ENCODE measurements at places on chromosomes 1 and 21. TPM values are rescaled to one million over a fixed set of nuclear protein-coding genes. Genes with fewer than 3 reads are reported as not detected.
A peak's percentile ranks its signal among the peaks of the same experiment; 100 is the strongest.

Gene ACTN2
- not detected for total RNA-seq

Gene KCNA10
- total RNA-seq: not detected

Gene CFH
- total RNA-seq: 1.4 TPM

Gene NUP210L
- total RNA-seq: 0.08 TPM

Gene GPR52
- 2.3 TPM for total RNA-seq

Gene TNFRSF9
- 1.3 TPM for total RNA-seq

Gene REG4
- 15.3 TPM for total RNA-seq

Gene APCS
- total RNA-seq: not detected

- H3K27ac ChIP-seq: peak overlapping the region; percentile 94
- H3K36me3 ChIP-seq: peaks cover 4% of the 10 kb centered on the region
- peaks cover 4% of the 10 kb centered on the region for H3K27me3 ChIP-seq
- peak; percentile 79 for DNase-seq
- peak overlapping the region; percentile 52 for H3K4me3 ChIP-seq
Measured at GRCh38 chr21:42463861-42464515, 32.0 kb downstream of the RSPH1 start.

GRCh38 chr1:162369571-162369970 lies 7.1 kb downstream of the SPATA46 start:
- H3K36me3 ChIP-seq: no peaks in the 10 kb centered on the region
- no peak overlapping the region for H3K27ac ChIP-seq

- peak overlapping the region; percentile 44 for H3K4me3 ChIP-seq
- H3K27me3 ChIP-seq: no peaks in the 10 kb centered on the region
- H3K4me1 ChIP-seq: peaks cover 56% of the 10 kb centered on the region
- DNase-seq: peak; percentile 52
- peaks cover 72% of the 10 kb centered on the region for H3K36me3 ChIP-seq
Measured at GRCh38 chr1:22105611-22106207, 37.2 kb downstream of the WNT4 start.

- H3K4me3 ChIP-seq: peak within 1 kb of the TSS; percentile 56
- no peak within 1 kb of the TSS for H3K27ac ChIP-seq
- H3K4me1 ChIP-seq: peaks cover 5% of the 10 kb centered on the region
Measured at GRCh38 chr1:109466452-109467300, at the start of gene SYPL2. Gene SYPL2, plus strand, starts transcription at chr1:109466546. Its CDS starts 298 bp downstream, at chr1:109466844.

DNA sequence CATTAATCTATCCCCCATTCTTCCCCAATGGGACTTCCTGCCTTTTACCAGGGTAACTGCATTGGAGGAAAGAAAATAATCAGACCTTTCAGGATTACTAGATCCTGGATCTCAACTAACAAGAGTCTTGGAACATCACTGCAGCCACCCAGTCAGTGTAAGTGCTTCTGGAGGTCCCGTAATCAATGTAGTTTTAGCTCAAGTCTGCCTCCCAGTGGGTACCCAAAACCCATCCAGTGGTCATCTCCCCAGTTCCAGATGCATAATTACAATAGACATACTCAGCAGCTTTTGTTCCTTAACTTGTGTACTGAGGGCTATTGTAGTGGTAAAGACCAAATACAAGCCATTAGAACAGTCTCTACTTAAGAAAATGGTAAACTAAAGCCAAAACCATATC lies 319.1 kb downstream of the GPATCH2 start:
- no peak for DNase-seq
- H3K4me1 ChIP-seq: no peaks in the 10 kb centered on the region
- H3K36me3 ChIP-seq: no peaks in the 10 kb centered on the region
- no peak overlapping the region for H3K4me3 ChIP-seq

GRCh38 chr1:162612606-162613400 lies 19.5 kb upstream of the DDR2 start:
- no peaks in the 10 kb centered on the region for H3K27me3 ChIP-seq
- H3K4me3 ChIP-seq: no peak overlapping the region
- no peak overlapping the region for H3K27ac ChIP-seq

DNA sequence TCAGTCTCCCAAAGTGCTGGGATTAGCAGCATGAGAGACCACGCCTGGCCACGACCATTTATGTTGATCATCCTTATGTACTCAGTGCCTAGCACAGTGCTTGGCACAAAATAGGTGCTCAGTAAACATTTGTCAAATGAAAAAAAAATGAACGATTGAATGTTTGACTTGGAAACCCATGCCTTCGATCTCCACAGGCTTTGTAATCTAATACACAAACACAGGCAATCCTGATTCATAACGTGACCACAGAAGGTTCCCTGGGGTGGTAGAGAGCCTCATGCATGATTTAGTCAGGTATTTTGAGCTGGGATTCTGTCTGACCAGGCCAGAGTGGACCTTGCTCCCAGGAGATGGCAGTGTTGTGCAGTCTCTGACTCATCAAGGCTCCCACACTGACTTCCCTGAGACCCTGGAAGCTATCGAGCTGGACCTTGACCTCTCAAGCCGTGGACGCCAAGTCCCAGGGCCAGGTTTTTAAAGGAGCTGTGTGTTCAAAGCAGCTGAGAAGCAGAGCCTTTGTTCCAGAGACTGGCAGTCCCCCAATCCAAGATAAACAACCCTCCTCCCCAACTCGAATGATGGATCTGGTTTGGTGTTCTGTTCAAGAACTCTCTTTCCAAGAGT lies 81.1 kb downstream of the PGM1 start:
- H3K4me3 ChIP-seq: no peak overlapping the region
- H3K36me3 ChIP-seq: no peaks in the 10 kb centered on the region
- no peak for DNase-seq
- peaks cover 2% of the 10 kb centered on the region for H3K27me3 ChIP-seq
- H3K27ac ChIP-seq: no peak overlapping the region

- no peak overlapping the region for H3K27ac ChIP-seq
- DNase-seq: no peak
- no peak overlapping the region for H3K4me3 ChIP-seq
- H3K4me1 ChIP-seq: peaks cover 28% of the 10 kb centered on the region
Measured at GRCh38 chr1:6005276-6005917, 13.2 kb upstream of the NPHP4 start.

GRCh38 chr1:113511269-113511668 lies 121.0 kb downstream of the MAGI3 start:
- no peaks in the 10 kb centered on the region for H3K4me1 ChIP-seq
- no peak overlapping the region for H3K27ac ChIP-seq
- DNase-seq: no peak
- H3K36me3 ChIP-seq: no peaks in the 10 kb centered on the region

- no peak for DNase-seq
- H3K4me1 ChIP-seq: peaks cover 13% of the 10 kb centered on the region
- no peaks in the 10 kb centered on the region for H3K27me3 ChIP-seq
- H3K36me3 ChIP-seq: no peaks in the 10 kb centered on the region
- no peak overlapping the region for H3K4me3 ChIP-seq
Measured at GRCh38 chr1:206955476-206956451, 9.5 kb upstream of the PIGR start.

- no peak overlapping the region for H3K27ac ChIP-seq
- H3K27me3 ChIP-seq: peaks cover 3% of the 10 kb centered on the region
- no peaks in the 10 kb centered on the region for H3K4me1 ChIP-seq
- H3K36me3 ChIP-seq: no peaks in the 10 kb centered on the region
- no peak for DNase-seq
- H3K4me3 ChIP-seq: no peak overlapping the region
Measured at GRCh38 chr1:21638531-21639341, 30.4 kb downstream of the RAP1GAP start.

- peak overlapping the region; percentile 96 for H3K27ac ChIP-seq
- no peak for DNase-seq
- H3K4me1 ChIP-seq: peaks cover 89% of the 10 kb centered on the region
- no peaks in the 10 kb centered on the region for H3K36me3 ChIP-seq
- no peaks in the 10 kb centered on the region for H3K27me3 ChIP-seq
Measured at GRCh38 chr1:109792056-109792831, 28.5 kb upstream of the EPS8L3 start.

DNA sequence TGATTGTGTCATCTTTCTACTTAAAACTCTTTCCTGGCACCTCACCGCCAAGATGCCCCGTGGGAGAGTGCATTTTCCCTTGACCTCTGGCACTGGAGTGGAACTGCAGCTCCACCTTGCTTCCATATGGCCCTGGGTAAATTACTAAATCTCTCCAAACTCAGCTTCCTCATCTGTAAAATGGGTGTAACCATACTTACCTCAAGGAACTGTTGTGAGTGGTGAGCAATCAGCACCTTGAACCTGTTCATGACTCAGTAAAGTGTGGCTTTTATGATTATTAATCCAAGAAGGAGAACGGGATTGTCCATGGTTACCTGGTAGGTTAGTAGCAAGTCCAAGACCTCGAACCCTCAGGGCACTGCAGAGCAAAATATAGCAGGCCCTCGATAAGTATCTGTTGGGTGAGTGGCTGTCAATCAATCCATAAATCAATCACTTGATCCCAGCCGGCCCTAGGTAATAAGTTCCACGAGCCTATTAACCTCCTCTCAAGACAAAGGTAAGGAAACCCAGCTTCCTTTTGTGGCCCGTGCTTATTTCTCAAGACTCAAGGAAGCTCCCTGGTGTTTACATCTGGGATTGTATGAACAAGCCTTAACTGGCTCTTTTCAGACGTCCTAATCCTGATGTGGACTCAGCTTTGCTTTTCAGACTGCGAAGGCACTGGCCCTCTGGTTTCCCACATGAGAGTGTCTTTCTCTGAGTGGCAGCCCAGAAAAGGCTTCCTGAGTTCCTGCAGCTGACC lies 114.0 kb upstream of the GJB5 start:
- H3K36me3 ChIP-seq: no peaks in the 10 kb centered on the region
- no peak for DNase-seq

DNA sequence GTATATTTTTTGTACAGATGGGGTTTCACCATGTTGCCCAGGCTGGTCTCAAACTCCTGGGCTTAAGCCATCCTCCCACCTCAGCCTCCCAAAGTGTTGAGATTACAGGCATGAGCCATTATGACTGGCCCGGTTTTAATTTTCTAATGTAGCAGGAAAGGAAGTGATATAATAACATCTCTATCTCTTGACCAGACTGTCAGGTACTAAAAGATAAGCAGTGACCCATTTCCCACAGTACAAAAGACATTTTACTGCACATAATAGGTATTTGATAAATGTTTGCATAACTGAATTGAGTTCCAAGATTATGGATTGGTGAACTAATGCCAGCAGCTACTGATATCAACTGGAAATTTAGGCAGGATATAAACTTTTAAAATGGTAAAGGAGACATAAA lies 4.0 kb downstream of the NVL start:
- peaks cover 37% of the 10 kb centered on the region for H3K4me1 ChIP-seq
- H3K27ac ChIP-seq: no peak overlapping the region
- peaks cover 15% of the 10 kb centered on the region for H3K36me3 ChIP-seq
- H3K4me3 ChIP-seq: no peak overlapping the region
- H3K27me3 ChIP-seq: no peaks in the 10 kb centered on the region
- no peak for DNase-seq

GRCh38 chr1:92901699-92902405 lies 59.4 kb downstream of the DIPK1A start:
- H3K4me1 ChIP-seq: peaks cover 27% of the 10 kb centered on the region
- no peaks in the 10 kb centered on the region for H3K27me3 ChIP-seq
- no peak overlapping the region for H3K27ac ChIP-seq
- H3K4me3 ChIP-seq: no peak overlapping the region

- H3K36me3 ChIP-seq: no peaks in the 10 kb centered on the region
- peaks cover 18% of the 10 kb centered on the region for H3K4me1 ChIP-seq
- H3K4me3 ChIP-seq: peak overlapping the region; percentile 96
- peak overlapping the region; percentile 97 for H3K27ac ChIP-seq
- peaks cover under 1% of the 10 kb centered on the region for H3K27me3 ChIP-seq
- no peak for DNase-seq
Measured at GRCh38 chr1:70411360-70411844, 334 bp downstream of the CTH start.

DNA sequence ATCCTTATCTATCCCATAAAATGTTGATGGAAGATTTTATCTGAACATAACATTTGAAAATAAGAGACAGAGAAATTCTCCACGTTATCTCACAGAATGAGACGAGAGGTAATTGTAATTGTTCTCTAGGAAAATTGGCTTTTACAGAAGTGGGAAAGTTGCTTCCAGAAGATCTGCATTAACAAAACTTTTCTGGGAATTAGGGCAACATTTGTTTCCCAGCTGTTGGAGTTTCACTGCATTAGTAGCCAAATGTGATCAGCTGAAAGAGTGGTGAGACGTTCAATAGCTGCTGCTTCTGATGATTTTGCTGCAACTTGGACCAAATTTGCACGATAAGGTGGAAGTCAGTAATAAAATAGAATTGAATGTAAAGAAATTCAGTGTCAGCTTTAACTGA lies 7.6 kb downstream of the CHODL start:
- H3K27ac ChIP-seq: no peak overlapping the region
- H3K4me1 ChIP-seq: no peaks in the 10 kb centered on the region
- no peak overlapping the region for H3K4me3 ChIP-seq
- DNase-seq: no peak
